ENCODE measurements at places on chromosomes 7 and 10.

DNA sequence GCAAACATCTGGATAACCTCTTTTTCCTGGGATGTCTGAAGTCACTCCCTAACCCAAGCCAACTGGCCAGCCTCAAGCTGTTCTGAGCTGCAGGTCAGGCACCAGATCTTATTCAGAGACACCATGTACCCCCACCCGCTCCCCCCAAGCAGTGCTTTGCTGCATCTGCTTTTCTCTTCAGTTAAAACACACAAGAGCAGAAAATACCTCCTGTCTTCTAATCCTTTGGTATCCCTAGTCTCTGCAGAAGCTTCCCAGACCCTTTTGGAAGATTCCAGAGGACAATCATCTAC lies 3.0 kb downstream of the ZNF488 start:
- no peak for DNase-seq

- DNase-seq, result no peak
These were observed 35.2 kb downstream of the KCNMA1 start for GRCh38 chr10:77602231-77602912.

DNA sequence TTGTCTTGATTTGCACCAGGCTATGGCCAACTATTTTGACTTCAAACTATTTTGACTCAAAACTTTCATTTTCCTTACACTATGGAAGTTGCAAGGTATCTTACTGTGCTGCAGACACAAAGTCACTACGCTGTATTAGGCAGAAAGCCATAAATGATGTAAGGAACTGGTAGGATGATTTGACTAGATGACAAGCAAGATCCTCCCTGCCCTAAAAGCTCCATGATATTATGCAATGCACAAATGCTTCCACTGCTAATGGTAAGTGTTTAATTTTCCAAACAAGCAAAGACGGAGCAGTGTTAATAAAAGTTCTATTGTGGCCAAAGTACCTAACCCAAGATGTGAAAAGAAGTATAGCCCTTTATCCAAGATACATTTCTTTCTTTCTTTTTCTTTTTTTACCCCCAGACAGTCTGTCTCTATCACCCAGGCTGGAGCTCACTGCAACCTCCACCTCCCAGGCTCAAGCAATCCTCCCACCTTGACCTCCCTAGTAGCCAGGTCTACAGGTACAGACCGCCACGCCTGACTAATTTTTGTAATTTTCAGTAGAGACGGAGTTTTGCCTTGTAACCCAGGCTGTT lies 98.2 kb downstream of the ANK3 start:
- DNase-seq, result no peak

DNA sequence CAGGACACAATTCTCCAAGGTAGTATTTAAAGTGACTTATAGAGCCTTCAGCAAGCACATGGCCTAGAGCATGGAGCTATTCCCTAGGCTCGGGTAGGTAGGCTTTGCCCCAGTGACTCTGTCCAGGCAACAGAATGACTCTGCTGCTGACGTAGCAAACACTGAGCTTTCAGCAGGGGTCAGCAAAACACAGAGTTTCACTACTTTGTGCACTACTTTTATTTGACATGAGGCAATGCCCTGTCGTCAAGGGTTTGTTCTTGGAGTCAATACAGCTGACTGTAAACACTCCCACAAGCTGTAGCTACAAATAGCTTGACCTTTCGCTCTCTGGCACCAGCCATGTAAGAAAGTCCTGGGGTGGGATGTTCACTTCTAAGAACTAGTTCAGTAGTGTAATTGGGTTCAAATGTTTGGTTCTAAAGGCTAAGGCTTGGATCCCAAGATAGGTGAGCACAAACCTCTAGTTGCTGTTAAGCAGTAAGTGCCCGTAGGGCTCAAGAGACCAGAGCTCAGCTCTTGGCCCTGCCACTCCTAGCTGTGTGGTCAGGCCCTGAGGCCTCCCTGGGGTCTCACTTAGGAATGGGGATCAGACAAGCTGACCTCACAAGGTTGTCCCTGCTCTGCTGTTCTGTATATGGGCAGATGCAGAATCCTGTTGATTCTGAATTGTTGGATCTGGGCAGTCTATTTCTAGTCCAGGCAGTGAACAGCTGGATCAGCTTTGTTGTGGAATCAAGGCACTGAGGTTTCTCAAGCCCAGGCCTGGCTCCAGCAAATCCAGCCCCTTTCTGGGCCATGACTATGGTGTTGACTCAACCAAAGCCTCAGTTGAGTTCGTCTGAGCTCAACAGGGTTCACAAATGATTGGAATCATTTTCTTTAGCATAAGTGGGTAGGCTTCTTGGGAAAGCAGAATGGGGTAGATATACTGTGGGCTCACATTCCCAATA lies 10.7 kb downstream of the NODAL start:
- DNase-seq, result no peak

DNA sequence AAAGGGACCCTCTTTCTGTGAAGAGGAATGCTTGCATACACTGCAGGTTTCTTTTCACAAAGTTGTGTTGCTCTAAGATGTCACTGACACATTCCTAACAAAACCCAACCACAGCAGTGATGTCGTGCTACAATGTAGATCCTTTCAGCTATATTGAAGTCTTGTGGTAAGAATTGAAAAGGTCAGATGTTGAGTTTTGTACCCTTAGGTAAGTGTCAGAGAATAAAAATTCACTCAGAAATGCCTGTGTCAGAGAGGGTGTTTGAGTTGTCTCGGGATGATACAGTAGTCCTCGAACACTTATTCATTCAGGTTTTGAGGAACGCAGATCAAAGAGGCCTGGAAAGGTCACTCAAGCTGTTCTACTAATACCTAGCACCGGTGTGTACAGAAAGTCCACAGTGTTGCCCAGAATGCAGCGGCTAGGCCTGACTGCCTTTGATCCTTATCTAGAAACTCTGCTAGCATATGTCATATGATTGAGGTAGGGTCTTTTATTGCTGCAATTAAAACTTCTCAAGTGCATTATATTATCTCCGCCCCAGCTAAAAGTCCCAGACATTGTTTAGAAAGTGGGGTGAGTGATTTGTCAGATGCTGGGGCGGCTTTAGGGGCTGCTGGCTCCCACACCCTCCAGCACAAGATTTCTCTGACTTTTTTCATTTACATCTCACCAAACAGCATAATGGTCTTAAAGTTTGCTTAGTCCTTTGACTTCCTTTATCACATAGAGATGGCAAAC lies 26.0 kb downstream of the RNF32 start:
- no peak for DNase-seq

DNA sequence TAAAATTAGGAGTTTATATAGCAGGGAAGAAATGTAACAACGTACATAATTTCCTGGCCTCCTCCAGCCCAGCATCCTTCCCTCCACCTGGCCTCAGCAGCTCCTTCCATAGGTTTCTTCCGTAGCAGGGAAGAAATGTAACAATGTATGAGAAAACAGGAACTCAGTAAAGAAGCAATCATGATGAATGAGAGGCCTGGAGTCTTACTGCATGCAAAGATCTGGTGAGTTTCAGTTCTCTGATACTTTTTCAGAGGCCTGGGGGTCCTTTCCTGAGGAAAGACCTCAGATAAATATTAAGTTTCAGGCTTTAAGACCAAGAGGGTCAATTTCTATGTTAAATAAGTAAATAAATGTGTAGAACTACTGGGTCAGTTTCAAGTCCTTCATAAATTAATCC lies 155.7 kb upstream of the C7orf33 start:
- DNase-seq, result no peak

DNA sequence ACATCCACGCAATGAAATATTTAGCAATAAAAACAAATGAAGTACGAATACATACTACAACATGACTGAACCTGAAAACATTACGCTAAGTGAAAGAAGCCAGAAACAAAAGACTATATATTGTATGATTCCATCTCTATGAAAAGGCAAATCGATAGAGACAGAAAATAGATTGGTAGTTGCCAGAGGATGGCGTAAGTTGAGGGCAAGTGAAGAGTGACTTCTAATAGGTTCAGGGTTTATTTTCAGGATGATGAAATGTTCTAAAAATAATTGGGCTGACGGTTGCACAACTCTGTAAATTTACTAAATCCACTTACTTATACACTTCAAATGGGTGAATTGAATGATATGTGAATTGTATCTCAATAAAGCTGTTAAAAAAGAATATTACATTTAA lies 39.5 kb upstream of the TECTB start:
- no peak for DNase-seq

- DNase-seq, result no peak
These were observed 99.5 kb downstream of the FANK1 start for GRCh38 chr10:125995726-125996304.

GRCh38 chr7:151432658-151433521 lies 7.1 kb downstream of the CRYGN start:
- DNase-seq, result no peak

GRCh38 chr7:30674876-30675275 lies 7.4 kb downstream of the CRHR2 start:
- DNase-seq, result peak; percentile 56

DNA sequence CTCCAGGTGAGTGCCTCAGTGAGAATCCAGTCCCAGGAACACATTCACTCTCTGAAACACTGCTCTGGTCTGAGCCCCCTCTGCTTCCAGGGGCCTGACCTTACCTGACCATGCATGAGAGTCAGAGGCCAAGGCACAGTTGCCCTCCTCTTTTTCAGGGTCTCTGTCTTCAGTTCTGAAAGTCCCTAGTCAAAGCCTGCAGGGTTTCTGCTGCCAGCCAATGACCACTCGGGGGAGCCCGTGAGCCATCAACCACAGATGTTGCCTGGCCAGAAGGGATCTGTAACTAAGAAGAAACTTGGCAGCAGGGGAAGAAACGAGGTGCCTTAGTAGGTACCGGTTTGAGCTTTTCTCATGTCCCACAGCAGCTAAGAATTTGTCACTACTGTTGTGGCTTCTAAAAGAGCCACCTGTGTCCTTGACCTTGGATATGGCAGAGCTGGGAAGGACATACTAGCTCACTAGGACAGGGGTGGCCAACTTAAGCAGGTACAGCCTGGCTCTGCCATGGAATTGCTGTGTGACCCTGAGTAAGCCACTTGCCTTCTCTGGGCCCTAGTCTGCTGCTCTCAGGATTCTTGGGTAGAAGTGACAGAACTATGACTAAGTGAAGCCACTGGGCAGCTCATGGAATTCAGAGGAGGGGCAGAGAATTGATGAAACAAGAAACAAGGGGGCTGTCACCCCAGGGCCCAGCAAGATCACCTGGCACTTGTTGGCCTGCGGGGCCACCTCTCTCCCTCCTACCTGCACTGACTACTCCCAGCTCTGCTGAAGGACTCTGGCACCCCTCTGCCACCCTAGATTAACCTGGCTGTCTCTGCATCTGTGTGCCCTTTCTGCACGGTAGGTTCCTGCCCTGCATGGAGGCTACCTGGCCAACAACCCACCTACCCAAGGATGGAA lies 83.8 kb upstream of the GPR26 start:
- peak; percentile 65 for DNase-seq

DNA sequence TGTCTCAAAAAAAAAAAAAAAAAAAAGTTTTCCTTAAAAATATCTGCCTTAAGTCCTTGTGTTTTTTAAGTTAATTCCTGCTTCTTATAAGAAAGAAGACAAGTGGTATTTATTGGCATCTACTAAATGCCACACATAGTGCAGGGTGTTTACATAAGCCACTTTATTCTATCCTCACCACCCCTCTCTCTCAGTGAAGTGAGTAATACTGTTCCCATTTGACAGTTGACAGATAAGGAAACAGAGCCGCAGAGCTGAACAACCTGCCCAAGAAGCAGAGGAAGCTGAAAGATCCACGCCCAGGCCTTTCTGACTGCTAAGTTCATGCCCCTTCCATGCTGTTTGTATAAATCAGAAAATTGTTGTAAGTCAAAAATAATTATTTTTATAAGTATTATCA lies 54.1 kb downstream of the ABLIM1 start:
- no peak for DNase-seq

GRCh38 chr10:68095153-68095552 lies 14.1 kb upstream of the MYPN start:
- DNase-seq, result no peak

- no peak for DNase-seq
These were observed 47.2 kb downstream of the EXOC4 start for GRCh38 chr7:133300088-133300487.

DNA sequence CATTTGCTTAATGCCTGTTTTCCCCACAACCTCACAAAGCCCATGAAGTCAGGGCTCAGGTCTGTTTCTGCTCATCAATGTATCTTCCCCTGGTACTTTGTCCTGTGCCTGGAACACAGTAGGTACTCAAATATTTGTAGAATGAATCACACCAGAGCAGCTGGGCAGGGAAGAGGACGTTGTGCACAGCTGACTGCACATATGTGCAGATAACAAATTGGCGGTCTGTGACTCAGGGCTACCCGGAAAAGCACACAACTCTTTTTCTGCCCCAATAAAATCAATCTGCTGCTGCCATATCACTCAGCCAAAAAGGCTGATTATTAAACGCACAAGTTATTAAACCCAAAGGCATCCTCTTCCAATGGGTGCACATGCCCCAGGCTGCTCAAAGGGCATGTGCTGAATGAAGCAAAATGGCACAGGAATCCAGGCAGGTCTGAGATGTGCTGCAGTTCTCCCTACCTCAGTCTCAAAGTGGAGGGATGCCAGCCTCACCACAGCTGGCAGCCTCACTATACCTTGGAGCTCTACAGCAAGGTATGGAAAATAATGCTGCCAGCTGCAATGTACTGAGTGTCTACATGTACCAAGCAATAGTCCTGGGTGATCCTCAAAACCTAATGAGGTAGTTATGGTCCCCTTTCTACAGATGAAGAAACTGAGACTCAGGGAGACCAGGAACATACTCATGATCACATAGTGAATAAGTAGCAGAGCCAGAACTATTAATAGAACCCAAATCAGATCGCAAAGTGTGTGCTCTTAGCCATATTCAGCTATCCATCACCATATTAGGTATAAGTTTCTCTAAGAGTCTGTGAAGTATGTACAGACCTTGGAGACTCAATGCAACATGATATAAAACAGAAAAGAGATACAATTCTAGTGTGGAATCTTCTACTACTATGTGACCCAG lies 43.4 kb downstream of the SORBS1 start:
- DNase-seq, result no peak

DNA sequence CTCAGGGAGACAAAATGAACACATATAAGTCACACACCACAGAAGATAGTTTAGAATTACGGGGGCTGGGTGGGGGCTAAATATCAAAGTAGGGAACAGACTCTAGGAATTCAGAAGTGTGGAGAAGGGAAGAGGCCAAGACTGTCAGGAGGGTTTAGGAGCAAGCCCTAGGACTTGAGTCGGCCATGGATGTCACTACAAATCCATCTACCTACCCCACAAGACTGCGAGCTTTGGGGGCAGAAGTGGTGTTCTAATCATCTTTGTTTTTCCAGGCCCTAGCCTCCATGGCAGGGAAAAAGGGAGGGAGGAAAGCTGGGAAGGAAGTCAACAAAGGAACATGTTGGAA lies 5.8 kb upstream of the ARHGAP19 start:
- DNase-seq, result no peak

DNA sequence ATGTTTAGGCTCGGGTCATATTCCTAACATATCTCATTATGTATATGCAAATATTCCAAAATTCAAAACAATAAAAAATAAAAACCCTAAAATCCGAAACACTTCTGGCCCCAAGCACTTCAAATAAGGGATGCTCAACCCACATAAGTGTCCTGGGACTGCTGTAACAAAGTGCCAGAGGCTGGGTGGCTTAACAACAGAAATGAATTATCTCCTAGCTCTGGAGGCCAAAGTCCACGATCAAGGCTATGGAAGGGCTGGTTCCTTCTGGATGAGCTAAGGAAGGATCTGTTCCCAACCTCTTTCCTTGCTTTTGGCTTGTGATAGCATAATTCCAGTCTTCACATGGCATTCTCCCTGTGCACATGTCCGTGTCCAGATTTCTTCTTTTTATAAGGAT lies 181.6 kb upstream of the NFE2L3 start:
- DNase-seq, result no peak
